ENCODE measurements at places on chromosomes 12 and 14.

GRCh38 chr14:100736269-100737180, 9.8 kb downstream of the DLK1 start:
- DNase-seq = no peak

- DNase-seq = no peak
These were observed 1095.1 kb downstream of the BCL11B start for GRCh38 chr14:98176892-98177291.

DNA sequence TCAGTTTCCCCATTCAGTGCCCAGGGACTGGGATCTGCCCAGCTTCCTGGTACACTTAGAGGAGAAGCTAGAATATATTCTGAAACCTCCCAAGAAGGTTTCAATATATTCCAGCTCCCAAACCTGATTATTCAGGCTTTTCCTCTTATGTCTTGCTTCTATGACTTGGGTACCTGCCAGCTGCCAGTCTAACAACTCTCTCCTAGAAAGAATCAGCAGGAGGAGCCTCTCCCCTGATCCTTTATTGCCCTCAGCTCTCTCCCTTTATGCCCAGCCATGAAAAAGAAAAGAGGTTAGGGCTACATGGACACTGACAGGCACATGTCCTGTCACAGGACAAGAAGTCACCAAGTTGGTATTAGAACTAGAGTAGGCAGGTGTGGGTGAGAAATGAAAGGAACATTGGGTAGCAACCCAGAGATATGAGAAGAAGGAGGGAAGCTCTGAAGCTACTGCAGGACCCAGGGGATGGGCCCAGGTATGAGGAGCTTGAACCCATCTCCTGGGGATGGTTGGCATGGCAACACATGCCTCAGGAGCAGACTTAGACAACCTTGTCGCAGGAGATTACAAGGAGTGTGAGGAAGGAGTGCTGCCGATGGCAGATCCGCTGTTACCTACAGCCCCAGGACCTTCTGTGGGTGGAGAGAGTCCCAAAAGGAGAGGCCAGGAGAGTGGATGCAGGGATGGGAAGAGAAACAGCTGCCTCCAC, 2.0 kb upstream of the CACNB3 start:
- DNase-seq = no peak

- no peak for DNase-seq
These were observed 36.2 kb downstream of the VDR start for GRCh38 chr12:47868552-47869031.

Data from stimulated activated CD8-positive, alpha-beta memory T cell treated with anti-CD3 and anti-CD28 coated beads, Interleukin-12 subunit alpha, Interleukin-12 subunit beta, amount 100 ng/mL, for 1 hour (primary cell).